ENCODE measurements at places on chromosomes 5 and 9.

DNA sequence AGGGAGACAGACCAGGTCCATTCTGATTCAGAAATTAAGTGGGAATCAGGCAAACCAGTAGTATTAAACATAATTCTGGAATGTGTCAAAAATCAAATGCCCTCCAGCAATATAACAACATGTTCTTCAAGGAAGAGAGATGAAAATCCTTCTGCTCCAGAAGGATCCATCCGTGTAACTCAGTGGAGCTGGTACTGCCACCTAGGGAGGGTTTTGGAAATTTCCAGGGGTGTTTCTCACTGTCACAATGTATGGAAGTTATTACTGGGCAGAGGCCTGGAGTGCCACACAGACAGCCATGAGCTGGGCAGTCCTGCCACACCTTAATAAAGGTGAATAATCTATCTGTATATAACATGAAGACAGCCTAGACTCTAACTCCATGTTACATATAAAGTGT, 87.5 kb downstream of the TTLL11 start:
- peak; percentile 38 for DNase-seq

- DNase-seq = no peak
Measured at GRCh38 chr5:151591144-151591819, at the start of gene FAT2. TSS of gene FAT2 (minus strand) at chr5:151591331. CDS start at chr5:151568931, 22,400 bp downstream.

DNA sequence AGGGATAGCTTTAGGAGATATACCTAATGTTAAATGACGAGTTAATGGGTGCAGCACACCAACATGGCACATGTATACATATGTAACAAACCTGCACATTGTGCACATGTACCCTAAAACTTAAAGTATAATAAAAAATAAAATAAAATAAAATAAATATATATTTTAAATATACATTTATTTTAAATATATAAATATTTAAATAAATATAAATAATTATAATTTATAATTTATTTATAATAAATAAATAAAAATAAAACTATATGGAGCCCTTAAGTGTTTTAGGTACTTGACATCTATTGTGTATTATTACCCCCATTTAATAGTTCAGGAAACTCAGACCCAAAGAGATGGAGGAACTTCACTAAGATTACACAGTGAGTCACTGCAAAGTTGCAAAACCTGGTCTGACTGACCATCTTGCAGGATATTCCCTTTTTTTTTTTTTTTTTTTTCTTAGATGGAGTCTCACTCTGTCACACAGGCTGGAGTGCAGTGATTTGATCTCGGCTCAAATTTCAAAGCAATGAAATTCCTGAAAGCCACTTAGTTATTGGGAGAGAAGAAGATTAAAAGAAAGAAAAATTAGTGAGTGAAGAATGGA, 5.8 kb upstream of the C5orf52 start:
- peak; percentile 78 for DNase-seq

GRCh38 chr9:70229026-70229425, 29.8 kb upstream of the SMC5 start:
- DNase-seq = no peak

DNA sequence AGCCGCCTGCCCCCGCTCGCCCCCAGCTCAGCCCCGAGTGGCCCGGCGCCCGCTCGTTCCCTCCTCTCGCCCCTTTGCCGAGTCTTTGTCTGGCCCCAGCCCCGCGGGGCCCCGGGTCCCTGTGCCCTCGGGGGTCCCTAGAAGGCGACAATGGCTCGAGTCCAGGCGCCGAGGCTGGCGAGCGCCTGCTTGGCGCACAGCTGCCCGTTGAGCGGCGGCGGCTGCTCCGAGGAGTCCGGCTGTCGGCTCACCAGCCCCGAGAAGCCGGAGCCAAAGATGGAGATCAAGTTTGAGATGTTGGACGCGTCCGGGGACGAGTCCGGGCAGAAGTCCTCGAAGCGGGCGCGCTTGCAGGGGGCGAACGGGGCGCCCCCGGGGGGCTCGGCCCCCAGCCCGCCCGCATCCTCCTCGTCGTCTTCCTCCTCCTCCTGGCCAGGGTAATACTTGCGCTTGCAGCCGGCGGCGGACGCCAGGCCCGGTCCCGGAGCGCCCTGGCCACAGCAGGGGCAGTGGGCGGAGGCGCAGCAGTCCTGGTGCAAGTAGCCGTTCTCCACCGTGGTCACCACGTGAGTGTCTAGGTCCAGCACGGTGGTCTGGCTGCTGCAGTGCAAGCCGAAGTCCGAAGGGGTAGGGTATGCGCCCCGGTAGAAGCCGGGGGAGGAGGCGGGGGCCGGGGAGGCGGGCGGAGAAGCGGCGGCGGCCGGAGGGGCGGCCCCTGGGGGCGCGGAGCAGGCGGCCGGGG, 1.2 kb downstream of the IER5L start:
- DNase-seq = no peak

DNA sequence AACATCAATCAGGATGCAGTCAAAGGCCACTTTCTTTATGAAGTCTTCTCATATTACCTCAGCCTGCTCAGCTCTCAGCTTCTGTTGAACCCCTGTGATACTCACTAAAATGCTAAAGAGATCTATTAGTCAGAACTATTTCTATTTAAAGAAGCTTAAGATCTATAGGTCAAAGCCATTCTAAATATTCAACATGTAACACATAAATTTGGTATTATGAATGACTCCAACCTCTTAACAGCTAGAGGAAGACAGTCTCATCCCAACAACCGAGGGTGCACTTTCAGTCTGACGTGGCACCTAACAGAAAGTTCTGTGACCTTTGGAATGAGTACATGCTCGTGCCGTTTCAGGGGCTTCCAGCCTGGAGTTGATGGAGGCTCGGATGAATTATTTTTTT, 301.5 kb upstream of the VLDLR start:
- no peak for DNase-seq

GRCh38 chr9:21027295-21027694, 4.1 kb downstream of the HACD4 start:
- DNase-seq = peak; percentile 41

GRCh38 chr9:78295177-78295575, 1.7 kb upstream of the PSAT1 start:
- DNase-seq = no peak

DNA sequence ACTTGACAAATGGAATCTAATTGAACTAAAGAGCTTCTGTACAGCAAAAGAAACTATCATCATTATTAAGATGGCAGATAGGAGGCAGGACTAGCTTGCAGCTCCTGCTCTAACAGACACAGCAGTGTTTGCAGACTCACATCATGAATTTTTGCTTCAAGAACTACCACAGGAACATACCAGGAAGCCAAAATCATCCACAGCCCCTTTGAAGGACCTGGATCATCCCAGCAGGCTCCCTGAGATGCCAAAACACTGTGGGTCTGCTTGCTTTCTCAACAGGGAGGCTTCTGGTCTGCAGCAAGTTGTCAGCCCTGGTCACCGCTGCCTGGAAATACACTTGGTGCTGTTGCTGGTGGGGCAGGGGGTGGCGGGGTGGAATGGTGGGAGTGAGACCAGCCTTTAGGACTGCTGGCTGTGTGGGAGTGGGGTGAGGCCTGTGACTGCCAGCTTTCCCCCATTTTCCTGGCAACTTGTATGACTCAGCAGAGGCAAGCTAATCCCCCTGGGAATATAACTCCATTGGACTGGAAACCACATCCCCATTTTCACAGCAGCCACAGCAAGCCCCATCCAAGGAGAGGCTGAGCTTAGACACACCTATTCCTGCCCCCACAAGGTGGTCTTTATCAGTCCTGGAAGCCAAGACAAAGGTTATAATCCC, 533.8 kb upstream of the CYLC2 start:
- DNase-seq = no peak

- DNase-seq = no peak
Measured at GRCh38 chr9:105193560-105193959, 50.9 kb upstream of the SLC44A1 start.

DNA sequence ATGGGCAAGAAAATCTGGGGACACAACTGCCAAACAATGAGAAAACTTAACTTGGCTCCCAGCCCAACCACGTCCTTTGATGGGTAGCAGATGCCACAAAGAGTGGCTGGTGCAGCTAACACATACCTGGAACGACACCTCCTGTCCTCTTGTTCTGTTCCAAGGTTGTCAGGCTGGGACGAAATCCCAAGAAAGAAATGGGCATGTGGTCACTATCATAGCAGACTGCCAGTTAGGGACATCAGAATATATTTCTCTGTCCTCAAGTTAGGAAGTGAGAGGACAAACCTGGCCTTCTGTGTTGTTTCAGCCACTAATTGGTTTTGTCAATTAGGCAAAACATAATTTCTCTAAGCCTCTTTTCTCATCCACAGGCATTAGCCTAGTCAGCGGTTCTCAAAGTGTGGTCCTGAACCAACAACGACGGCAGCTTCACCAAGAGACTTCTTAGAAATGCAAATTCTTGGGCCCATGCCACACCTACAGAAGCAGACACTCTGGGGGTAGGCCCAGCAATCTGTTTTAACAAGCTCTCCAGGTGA, 63.4 kb downstream of the RAPGEF1 start:
- DNase-seq = peak; percentile 20

DNA sequence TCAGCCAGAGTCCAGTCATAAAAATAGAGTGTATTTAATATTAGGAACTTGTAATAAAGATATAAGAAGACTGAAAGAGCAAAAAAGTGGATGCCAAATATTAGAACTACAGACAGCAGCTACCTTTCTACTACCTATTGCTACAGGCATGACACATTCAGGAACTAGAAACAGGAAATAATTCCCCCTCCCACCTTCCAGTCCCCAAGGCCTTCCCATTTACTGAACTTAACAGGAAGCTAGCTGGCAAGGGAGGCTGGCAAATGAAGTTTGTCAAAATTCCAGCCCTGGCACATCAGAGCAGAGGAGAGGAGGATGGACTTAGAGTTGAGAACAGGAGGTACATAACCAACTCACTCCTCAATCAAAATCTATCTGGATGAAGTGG, 50.2 kb upstream of the RIC1 start:
- no peak for DNase-seq

Data from AG10803 (cell line).